H1 (cell line): ENCODE measurements at places on chromosomes 4 and X. TPM values are rescaled to one million over a fixed set of nuclear protein-coding genes. Genes with fewer than 3 reads are reported as not detected.

DNA sequence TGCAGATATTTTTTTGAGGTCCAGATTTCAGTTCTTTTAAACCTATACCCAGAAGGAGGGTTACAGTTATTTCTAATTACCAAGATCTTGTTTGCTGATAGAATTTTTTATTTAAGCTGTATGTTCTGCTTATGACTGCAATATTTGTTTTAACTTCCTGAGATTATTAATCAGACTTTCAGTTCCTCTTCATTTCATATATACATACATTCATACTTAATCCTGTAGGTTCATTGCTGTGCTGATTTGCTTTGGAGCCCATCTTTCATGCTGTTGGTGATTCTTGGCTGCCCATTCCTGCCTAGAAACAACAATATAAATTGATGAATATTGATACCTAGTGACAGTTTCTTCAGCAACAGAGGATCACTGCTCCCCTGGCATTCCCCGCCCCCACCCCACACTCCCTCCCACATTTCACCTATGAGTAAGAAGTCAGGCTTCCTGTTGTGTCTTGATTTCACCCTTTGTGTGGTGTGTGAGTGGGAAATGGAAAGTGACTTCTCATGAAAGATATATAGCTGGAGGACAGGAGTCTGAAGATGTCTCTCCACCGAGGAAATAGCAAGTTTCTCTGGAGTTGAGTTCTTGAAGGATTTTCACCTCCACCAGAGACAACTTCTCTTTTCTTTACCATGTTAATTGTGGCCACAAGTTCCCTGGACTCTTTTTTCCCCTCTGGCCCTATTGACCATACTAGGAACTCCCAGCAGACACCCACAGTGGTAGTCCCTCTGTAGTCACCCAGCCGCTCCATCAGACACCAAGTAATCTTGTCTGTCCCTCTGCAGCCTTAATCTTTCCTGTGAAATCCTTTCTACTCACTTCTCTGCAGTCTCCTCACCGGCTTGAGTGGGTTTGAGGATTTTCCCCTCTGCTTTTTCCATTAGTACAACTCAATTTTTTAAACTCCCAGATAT, 118.4 kb downstream of the ASB9 start:
- no peak for DNase-seq

RPS6KA6 gene
- 14.6 and 14.7 TPM in 2 replicates for total RNA-seq

RNF128 gene
- 2.0 TPM in 2 replicates for total RNA-seq

MAB21L2 gene
- total RNA-seq = 0.11 TPM in 1 of 2 replicates, not detected in the other

CC2D2A gene
- 11.0 and 11.1 TPM in 2 replicates for total RNA-seq

TCEAL6 gene
- total RNA-seq = not detected in 2 replicates

DNA sequence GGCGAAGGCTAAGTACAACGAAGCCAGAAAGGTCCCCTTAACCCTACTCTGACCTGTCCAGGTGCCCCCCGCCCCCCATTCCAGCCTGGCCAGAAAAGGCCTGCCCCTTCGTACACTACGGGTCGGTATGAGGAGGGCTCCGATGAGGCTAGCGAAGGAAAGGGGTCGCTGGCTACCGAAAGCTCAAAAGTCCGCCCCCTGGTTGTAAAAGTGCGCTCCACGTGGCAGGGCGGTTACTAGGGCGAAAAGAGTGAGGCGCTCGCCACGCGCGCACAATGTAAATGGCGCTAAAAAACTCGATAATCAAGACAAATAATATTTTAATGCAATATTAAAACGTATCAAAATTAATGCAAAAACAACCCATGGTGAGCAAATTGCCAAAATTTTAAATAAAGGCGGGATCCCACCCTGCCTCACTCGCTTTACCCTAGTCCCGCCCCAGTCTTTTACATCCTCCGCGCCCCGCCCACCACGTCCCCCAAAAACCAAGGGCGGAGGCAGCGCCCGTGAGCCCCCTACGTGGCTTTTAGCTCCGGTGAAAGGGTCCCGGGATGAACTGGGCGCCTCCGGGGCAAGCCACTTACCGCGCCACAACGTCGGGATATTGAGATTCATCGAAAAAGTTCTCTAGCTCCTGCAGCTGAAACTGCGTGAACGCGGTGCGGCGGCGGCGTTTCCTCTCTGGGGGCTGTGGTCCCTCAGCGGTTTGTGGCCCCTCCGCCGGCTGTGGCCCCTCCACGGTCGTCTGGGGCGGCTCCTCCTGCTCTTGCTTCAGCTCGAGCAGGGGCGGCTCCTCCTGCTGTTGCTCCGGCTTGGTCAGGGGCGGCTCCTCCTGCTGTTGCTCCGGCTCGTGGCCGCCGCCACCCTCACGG, 929 bp downstream of the ESX1 start:
- DNase-seq = no peak

- peak; percentile 10 for DNase-seq
Measured at GRCh38 chr4:164779811-164780216, 25.9 kb downstream of the SMIM31 start.

GRCh38 chrX:71178908-71179307, 34.3 kb downstream of the NLGN3 start:
- no peak for DNase-seq

GRCh38 chr4:108954880-108955279, 192.0 kb upstream of the ETNPPL start:
- no peak for DNase-seq

GRCh38 chr4:138507522-138507921, 265.4 kb upstream of the SLC7A11 start:
- no peak for DNase-seq

SUPT20HL2 gene
- not detected in 2 replicates for total RNA-seq

CXCL13 gene
- not detected in 2 replicates for total RNA-seq

DNA sequence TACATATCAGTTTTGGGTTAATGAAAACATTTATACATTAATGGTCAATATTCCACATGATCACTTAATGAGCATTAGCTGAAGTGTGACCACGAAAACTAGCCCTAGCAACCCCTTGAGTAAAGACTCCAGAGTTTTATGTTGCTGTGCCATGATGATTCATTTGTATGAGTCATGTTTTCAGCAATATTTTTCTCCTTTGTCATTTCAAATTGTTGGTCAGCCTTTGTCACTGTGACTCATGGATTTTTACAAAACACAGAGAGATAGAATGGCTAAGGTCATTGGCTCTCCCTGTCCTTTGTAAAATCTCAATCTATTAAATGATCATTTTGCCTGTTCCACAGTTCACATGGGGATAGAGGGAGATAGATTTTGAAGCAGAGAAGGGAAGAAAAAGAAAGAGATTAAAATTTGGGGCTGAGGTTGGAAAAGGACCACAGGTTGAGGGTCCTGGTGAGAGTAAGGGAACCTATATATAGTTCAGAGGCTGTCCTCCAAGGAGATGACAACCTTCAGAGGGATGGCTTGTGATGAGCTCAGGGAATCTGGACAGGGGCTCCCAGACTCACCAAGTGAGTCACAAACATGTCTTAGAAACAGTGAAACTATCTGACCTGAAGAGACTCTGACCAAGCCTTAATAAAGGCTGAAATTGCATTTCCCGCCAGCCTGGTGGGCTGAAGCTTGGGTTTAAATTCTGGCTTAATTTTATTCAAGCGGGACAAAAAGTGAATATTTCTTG, 25.6 kb downstream of the NR0B1 start:
- no peak for DNase-seq

CXCL11 gene
- 0.33 TPM in 1 of 2 replicates, not detected in the other for total RNA-seq

DNA sequence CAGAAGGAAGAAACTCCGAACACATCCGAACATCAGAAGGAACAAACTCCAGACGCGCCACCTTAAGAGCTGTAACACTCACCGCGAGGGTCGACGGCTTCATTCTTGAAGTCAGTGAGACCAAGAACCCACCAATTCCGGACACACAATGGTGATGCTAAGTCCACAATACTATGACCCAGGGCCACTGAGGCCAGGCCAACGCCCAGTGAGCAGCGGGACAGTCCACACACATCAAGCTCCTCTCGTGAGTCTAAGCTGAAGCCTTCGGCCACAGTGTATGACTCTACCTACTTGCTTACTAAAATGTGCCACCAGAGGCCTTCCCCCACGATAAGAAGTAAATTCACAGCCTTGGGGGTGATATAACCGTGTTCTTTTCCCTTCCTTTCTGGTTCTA, 10.2 kb upstream of the CDKN2AIP start:
- DNase-seq = no peak
